ENCODE measurements at places on chromosomes 7 and 10. TPM values are rescaled to one million over a fixed set of nuclear protein-coding genes. Genes with fewer than 3 reads are reported as not detected.

DNA sequence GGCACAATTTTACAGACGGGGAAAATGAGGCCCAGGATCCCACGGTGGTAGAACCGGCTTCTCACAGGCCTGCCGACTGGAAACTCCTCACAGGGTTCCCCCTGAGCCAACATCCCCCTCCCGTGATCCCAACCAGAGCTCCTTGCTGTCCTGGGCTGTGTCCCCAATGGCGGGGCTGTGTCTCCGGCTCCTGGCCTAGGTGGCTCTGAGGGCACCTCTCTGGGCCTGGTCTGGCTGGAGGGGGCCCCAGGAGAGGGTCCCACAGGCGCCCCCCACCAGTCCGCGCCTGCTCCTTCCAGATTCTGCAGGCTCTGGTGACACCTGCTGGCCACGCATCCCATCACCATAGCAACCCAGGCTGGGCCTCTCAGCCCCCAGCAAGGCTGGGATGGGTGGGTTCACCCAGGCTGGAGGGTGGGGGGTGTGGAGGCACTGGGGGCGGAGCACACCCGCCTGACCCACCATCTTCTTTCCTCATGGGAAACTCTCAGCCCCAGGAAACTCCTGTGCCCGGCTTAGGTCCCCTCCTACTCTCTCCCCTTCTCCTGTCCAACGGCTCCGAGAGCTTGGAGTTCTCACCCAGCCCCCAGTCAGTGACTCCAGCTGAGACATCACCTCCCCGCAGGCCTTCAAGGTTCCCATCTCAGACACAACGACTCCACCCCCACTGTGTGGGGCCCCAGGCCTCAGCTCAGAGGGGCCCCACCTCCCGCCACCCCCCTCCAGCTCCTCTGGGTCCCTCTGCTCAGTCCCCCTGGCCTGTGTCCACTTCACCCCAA, 27.1 kb upstream of the TNRC18 start:
- DNase-seq: peak; percentile 66

DNA sequence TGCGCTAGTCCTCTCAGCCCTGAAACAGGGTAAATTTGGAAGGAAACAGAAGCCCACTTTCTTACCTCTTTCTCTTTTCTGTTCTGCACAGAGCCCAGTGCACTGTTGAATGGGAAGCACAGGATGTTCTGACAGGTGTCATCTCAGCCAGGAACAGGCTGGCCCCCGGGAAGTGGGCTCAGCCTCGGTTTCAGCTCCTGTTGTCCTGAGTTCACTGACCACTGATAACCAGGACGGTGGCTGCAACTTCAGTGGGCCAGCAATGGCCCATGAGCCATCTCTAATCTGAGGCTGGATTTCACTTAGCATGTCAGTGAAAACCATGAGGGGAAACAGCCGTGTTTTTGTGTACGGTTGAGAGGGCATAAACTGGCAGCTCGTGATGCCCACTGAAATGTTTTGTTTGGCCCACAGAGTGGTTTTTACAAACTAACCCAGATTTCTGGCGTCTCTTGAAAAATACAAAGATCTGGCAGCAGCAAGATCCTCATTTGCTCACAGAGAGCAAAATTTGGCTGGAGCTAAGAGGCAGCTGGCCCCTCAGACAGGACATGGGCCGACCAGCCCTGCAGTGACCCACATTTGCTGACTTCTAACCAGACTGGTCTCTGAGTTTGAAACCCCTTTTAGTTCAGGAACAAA, 455.9 kb downstream of the PAXIP1 start:
- no peak for DNase-seq

EVX1 gene
- total RNA-seq: not detected

MMRN2 gene
- total RNA-seq: 2.0 TPM

ABCB1 gene
- 0.86 TPM for total RNA-seq

DNA sequence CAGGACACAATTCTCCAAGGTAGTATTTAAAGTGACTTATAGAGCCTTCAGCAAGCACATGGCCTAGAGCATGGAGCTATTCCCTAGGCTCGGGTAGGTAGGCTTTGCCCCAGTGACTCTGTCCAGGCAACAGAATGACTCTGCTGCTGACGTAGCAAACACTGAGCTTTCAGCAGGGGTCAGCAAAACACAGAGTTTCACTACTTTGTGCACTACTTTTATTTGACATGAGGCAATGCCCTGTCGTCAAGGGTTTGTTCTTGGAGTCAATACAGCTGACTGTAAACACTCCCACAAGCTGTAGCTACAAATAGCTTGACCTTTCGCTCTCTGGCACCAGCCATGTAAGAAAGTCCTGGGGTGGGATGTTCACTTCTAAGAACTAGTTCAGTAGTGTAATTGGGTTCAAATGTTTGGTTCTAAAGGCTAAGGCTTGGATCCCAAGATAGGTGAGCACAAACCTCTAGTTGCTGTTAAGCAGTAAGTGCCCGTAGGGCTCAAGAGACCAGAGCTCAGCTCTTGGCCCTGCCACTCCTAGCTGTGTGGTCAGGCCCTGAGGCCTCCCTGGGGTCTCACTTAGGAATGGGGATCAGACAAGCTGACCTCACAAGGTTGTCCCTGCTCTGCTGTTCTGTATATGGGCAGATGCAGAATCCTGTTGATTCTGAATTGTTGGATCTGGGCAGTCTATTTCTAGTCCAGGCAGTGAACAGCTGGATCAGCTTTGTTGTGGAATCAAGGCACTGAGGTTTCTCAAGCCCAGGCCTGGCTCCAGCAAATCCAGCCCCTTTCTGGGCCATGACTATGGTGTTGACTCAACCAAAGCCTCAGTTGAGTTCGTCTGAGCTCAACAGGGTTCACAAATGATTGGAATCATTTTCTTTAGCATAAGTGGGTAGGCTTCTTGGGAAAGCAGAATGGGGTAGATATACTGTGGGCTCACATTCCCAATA, 10.7 kb downstream of the NODAL start:
- no peak for DNase-seq

GPR85 gene
- total RNA-seq: 4.6 TPM

DNA sequence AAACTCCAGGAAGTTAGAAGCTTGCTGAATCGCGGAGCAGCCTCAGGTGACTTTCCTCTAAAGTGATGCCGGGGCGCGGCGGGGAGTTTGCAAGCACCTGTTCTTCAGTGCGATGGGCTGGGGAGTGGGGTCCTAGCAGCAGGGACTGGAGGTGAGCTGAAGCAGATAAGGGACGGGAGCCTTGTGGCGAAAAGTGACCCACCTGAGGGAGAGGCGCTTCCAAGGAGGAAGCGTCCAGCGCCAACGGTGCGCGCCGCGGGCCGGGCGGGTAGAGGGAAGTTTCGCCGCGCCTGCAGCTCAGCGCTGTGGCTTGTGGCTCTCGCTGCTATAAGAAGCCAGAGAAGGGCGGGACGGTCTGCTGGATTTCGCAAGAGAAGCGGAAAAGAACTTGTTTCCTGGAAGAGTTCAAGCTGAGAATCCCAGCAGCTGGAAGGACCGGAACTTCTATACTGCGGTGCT, at the start of gene STEAP4:
TSS of gene STEAP4 (minus strand) at position 305 of the 459 bp plus-strand sequence. CDS start 22,625 bp downstream, outside the sequence.
- no peak for DNase-seq

ZNF425 gene
- total RNA-seq: 0.66 TPM

PRF1 gene
- 8.6 TPM for total RNA-seq

DNA sequence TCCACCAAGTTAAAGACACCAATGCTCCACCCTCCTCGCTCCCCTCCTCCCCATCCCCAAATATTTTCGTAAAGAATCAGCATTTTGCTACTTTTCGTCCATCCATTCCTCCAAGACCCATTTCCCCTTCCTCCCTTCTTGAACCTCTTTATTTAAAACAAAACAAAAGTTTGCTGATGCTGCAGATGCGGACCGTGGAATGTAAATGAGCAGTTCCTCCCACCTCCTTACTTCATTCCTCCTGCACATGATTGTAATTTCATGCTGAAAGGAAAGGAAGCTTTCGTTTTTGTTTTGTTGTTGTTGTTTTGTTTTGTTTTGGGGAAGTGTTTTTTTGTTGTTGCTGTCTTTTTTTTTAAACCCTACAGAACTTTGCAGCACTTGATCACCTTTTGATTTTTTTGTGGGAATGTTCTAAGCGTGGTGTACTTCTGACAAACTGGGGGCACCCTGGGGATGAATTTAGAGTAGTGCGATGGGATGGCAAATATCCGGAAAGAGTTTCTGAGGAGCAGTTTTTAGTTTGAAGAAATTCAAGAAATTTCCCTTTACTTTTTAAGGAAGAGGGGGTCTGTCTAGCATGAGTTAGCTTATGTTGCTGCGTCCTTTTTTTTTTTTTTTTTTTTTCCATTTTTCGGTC, 177.3 kb downstream of the TCF7L2 start:
- DNase-seq: no peak

DNA sequence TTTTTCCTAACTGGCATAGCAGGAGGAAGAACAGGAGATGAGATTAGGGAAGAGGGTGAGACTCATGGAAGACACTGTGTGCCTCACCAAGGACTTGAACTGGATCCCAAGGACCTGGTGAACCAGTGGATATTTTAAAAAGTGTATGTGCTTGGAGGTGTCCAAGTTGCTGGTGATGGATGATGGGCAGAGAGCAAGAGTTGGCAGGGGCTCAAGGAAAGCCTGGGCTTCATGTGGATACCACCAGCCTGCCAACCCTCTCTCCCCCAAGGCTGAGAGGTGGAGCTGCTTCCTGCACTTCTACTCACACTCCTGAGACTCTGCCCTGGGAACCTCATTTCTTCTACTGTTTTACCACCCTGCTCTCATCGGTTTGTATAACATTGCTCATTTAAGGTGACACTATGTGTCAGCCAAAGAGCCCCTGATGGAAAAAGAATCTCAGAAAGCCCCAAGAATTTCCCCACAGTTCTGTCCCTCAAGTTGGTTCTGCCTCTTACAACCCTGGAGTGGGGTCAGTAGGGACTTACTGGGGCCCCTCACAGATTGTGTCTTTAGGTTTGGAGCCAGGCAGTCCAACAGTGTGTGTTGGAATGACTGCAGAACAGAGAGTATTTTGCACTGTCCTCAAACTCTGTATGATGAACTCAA, 56.2 kb upstream of the PDCD4 start:
- DNase-seq: no peak

GRCh38 chr7:106600569-106601373, 60.2 kb downstream of the CCDC71L start:
- no peak for DNase-seq

HOXA1 gene
- total RNA-seq: not detected

SPDYE1 gene
- not detected for total RNA-seq

- no peak for DNase-seq
These were observed 49.7 kb downstream of the SEMA3A start for GRCh38 chr7:84144935-84145334.

OGDHL gene
- 1.8 TPM for total RNA-seq

- no peak for DNase-seq
These were observed 493.0 kb downstream of the KCNMA1 start for GRCh38 chr10:77144656-77145055.

- no peak for DNase-seq
These were observed 35.1 kb upstream of the ZNF273 start for GRCh38 chr7:64867863-64868440.

MACC1 gene
- 20.4 TPM for total RNA-seq

GRCh38 chr10:28601012-28601411, 68.1 kb downstream of the WAC start:
- no peak for DNase-seq

DNA sequence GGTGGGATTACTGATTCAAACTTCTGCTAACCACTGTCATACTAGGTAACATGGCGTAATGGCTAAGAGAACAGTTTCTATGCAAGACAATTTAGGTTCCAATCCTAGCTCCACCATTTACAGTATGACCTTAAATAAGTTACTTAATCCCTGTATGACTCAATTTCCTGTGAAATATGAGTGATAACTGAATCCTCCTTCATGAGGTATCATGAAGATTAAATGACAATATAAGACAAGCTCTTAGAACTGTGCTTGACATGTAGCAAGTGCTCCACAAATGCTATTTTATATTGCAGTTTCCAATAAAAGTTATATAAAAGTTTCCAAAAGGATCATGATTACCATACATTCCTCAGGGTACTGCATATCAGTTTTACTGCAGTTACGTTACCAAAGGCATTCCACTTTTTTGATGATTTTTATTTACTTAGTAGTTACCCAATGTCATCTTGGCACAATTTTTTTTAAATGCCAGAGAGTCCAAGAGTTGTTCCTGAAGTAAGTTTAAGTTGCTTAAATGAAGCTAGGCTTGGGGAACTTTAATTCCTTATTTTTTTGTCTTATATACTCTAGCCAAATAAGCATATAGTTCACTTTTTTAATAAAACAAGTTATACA, 7.1 kb downstream of the DOCK4 start:
- DNase-seq: no peak

- no peak for DNase-seq
These were observed 43.9 kb upstream of the BMS1 start for GRCh38 chr10:42738679-42739078.

- no peak for DNase-seq
These were observed 64.1 kb upstream of the DIP2C start for GRCh38 chr10:753530-753929.

- no peak for DNase-seq
These were observed 22.7 kb downstream of the CDHR3 start for GRCh38 chr7:105985672-105986215.

- no peak for DNase-seq
These were observed 35.3 kb upstream of the NOBOX start for GRCh38 chr7:144438759-144439158.
